Immature natural killer cell (primary cell): ENCODE measurements at places on chromosomes 3 and 15.

GRCh38 chr15:48928877-48929538 lies 34.7 kb downstream of the SHC4 start:
- no peak overlapping the region for H3K4me3 ChIP-seq
- H3K27ac ChIP-seq = no peak overlapping the region
- no peaks in the 10 kb centered on the region for H3K36me3 ChIP-seq
- H3K4me1 ChIP-seq = no peaks in the 10 kb centered on the region

DNA sequence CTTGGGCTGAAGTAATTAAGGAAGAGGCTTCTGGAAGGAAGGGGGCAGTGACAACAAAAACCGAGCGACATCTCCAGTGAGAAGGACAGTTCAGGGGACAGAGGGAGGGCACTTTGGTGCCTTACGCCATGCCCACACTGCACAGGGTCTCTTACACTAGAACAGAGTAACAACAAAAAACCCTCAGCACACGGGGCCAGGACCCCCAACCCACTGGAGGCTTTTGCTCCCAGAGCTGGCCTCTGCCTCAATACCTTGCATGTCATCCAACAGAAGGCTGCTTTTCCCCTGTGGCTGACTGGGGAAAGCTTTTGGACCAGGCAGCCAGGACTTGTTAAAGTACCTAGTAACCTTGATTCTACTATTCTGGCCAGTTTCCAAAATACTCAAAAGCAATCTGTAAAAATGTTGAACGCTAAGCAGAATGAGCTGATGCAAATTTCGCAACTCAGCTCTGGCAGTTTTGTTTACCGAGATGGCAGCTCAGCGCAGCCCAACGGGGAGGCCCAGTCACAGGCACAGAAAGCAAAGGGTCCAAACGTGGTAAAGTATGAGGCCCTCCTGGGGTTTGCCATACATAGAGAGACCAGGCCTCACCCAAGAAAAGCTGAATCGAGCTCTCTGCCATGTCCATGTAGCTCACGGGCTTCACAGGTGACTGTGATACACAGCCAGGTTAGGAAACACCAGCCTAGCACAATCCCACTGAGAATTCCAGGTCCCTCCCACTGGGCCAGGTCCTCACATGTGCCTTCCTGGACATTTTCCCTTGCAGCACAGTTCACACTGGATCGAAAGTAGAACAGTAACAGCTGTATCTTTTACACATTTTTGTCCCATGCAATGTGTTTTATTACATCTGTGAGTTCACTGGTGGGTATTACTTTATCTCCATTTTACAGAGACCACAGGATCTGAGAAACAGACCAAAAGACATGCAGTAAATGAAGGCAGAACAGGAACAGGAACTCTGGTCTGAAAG lies 6.0 kb downstream of the CHCHD4 start:
- peaks cover 9% of the 10 kb centered on the region for H3K36me3 ChIP-seq
- peaks cover 11% of the 10 kb centered on the region for H3K4me1 ChIP-seq
- no peak for DNase-seq
- H3K27me3 ChIP-seq = peaks cover 1% of the 10 kb centered on the region
- no peak overlapping the region for H3K27ac ChIP-seq

DNA sequence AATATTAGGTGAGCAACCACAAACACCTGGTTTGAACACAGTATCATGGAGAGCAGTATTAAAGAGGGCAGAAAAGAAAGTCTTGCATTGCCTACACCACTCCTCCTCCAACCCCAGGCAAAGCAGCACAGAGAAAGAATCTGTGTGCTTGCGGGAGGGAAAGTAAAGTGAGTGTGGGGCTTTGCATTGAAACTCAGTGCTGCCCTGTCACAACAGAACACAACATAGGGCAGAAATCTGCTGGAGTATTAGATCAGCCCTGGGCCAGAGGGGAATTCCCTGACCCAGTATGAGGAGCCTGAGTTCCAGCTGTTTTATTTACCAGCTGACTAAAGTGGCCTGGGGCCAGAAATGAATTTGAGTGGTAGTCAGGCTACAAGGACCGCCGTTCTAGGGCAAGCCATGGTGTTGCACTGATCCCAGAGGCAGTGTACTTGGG lies 75.5 kb downstream of the SPATA16 start:
- no peak overlapping the region for H3K27ac ChIP-seq
- H3K4me1 ChIP-seq = peaks cover 6% of the 10 kb centered on the region
- H3K4me3 ChIP-seq = no peak overlapping the region
- DNase-seq = no peak

DNA sequence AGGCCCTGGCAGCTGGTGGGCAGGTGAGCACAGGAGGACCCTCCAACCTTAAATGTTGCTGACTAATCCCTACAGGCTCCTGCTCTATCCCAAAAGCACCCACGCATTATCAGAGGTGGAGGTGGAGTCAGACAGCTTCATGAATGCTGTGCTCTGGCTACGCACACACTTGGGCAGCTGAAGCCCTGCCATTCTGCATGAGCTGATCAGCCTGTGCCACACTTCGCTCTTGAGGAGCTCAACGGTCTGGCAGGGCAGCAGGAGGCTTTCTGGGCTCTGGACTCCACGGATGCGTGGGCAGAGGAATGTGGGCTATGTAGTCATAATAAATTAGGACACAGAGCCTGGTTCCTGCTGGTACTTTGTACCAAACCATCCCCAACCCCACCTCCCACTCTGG lies 6.1 kb downstream of the MST1 start:
- no peaks in the 10 kb centered on the region for H3K4me1 ChIP-seq
- H3K4me3 ChIP-seq = no peak overlapping the region
- peaks cover 7% of the 10 kb centered on the region for H3K36me3 ChIP-seq
- no peak for DNase-seq

- no peak overlapping the region for H3K4me3 ChIP-seq
- no peak overlapping the region for H3K27ac ChIP-seq
Observed at GRCh38 chr3:108006881-108007331, 83.9 kb downstream of the CD47 start.

- H3K4me3 ChIP-seq = no peak overlapping the region
- H3K36me3 ChIP-seq = peaks cover 81% of the 10 kb centered on the region
- peak overlapping the region; percentile 80 for H3K27ac ChIP-seq
- H3K27me3 ChIP-seq = peaks cover 16% of the 10 kb centered on the region
- peaks cover 49% of the 10 kb centered on the region for H3K4me1 ChIP-seq
Observed at GRCh38 chr15:85730001-85730820, 64.5 kb downstream of the KLHL25 start.

GRCh38 chr3:81666502-81667121 lies 94.8 kb downstream of the GBE1 start:
- no peaks in the 10 kb centered on the region for H3K36me3 ChIP-seq
- no peak overlapping the region for H3K4me3 ChIP-seq
- no peak overlapping the region for H3K27ac ChIP-seq
- H3K27me3 ChIP-seq = no peaks in the 10 kb centered on the region
- DNase-seq = no peak

- no peaks in the 10 kb centered on the region for H3K27me3 ChIP-seq
- peaks cover 51% of the 10 kb centered on the region for H3K36me3 ChIP-seq
- DNase-seq = no peak
- no peak overlapping the region for H3K4me3 ChIP-seq
- peaks cover 5% of the 10 kb centered on the region for H3K4me1 ChIP-seq
Observed at GRCh38 chr15:30953183-30953582, 38.2 kb downstream of the MTMR10 start.

- no peak overlapping the region for H3K4me3 ChIP-seq
- H3K4me1 ChIP-seq = no peaks in the 10 kb centered on the region
- no peak for DNase-seq
- H3K27ac ChIP-seq = no peak overlapping the region
- H3K36me3 ChIP-seq = no peaks in the 10 kb centered on the region
Observed at GRCh38 chr15:89947385-89947784, 34.6 kb upstream of the ARPIN start.

GRCh38 chr3:16482770-16483531 lies 30.5 kb downstream of the RFTN1 start:
- H3K36me3 ChIP-seq = peaks cover 23% of the 10 kb centered on the region
- H3K27me3 ChIP-seq = peaks cover 2% of the 10 kb centered on the region
- H3K4me1 ChIP-seq = peaks cover 73% of the 10 kb centered on the region

DNA sequence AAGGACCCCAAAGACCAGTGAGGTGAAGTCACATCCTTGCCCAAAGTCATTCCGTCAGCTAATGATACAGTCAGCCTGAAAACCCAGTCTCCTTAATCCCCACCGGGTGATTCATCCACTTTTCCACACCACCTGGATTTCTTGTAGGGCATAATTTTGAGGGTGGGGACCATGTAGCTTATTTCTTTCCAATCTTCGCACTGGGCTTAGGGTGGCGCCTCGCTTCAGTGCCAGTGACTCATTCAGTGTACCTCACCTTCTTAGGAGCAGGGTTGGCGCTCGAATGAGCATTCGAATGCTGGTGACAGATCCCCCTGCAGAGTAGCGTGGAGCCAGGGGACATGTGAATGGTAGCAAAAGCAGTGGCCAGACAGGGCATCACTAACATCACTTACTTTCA lies 24.0 kb downstream of the BMF start:
- H3K4me3 ChIP-seq = no peak overlapping the region
- DNase-seq = no peak
- H3K27me3 ChIP-seq = peaks cover 16% of the 10 kb centered on the region
- no peak overlapping the region for H3K27ac ChIP-seq
- H3K36me3 ChIP-seq = no peaks in the 10 kb centered on the region

GRCh38 chr3:134342259-134342658 lies 32.0 kb downstream of the AMOTL2 start:
- no peaks in the 10 kb centered on the region for H3K27me3 ChIP-seq
- no peak for DNase-seq
- no peaks in the 10 kb centered on the region for H3K4me1 ChIP-seq
- H3K27ac ChIP-seq = no peak overlapping the region

DNA sequence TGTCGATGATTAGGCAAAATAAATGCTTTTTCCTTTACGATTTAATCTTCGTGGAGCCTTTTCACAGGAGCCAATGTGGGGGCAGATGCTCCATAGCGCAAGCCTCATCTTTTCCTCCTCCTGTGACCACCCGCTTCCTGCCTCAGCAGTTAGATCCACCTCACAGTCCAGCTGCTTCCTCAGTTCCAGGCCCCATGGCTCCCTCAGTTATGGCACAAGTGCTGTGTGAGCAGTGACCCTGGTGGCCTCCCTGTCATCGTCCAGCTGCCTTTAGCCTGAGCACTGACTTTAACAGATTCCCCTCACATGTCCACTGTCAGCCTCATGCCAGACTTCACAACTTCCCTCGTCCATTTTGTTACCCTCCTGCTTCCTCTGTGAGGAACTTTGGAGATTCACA lies 424.6 kb upstream of the GBE1 start:
- no peak overlapping the region for H3K27ac ChIP-seq
- peaks cover 1% of the 10 kb centered on the region for H3K27me3 ChIP-seq
- no peaks in the 10 kb centered on the region for H3K4me1 ChIP-seq

GRCh38 chr15:90598031-90598577 lies 68.4 kb downstream of the CRTC3 start:
- H3K4me1 ChIP-seq = peaks cover 58% of the 10 kb centered on the region
- H3K27me3 ChIP-seq = peaks cover 2% of the 10 kb centered on the region
- H3K4me3 ChIP-seq = peak overlapping the region; percentile 70
- H3K36me3 ChIP-seq = peaks cover 3% of the 10 kb centered on the region
- H3K27ac ChIP-seq = peak overlapping the region; percentile 86

GRCh38 chr3:17806201-17806600 lies 63.8 kb upstream of the TBC1D5 start:
- no peaks in the 10 kb centered on the region for H3K36me3 ChIP-seq
- no peak overlapping the region for H3K27ac ChIP-seq
- peaks cover 4% of the 10 kb centered on the region for H3K27me3 ChIP-seq
- no peak for DNase-seq
- H3K4me3 ChIP-seq = no peak overlapping the region

- peaks cover 5% of the 10 kb centered on the region for H3K36me3 ChIP-seq
- no peak for DNase-seq
- no peaks in the 10 kb centered on the region for H3K4me1 ChIP-seq
- H3K4me3 ChIP-seq = no peak overlapping the region
- H3K27ac ChIP-seq = no peak overlapping the region
Observed at GRCh38 chr3:20747741-20748140, 561.7 kb upstream of the SGO1 start.

DNA sequence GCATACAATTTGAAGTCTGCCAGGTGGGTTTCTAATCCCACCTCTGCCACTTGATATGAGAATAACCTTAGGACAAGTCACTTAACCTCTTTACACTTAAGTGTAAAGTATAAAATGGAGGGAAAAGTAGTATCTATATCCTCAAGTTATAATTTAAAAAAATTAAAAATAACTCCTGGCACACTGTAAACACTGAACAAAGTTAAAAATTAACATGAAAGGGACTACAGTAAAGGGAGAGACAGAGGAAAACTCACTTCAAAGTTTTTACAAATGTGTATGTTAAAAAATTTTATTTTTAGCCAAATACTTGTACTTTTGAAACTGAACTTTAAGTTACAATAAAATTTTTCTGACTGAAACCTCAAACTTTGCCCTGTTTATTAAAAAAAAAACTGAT lies 49.6 kb downstream of the PLOD2 start:
- no peaks in the 10 kb centered on the region for H3K4me1 ChIP-seq
- H3K27ac ChIP-seq = no peak overlapping the region
- no peak overlapping the region for H3K4me3 ChIP-seq
- DNase-seq = no peak
- peaks cover 3% of the 10 kb centered on the region for H3K27me3 ChIP-seq

DNA sequence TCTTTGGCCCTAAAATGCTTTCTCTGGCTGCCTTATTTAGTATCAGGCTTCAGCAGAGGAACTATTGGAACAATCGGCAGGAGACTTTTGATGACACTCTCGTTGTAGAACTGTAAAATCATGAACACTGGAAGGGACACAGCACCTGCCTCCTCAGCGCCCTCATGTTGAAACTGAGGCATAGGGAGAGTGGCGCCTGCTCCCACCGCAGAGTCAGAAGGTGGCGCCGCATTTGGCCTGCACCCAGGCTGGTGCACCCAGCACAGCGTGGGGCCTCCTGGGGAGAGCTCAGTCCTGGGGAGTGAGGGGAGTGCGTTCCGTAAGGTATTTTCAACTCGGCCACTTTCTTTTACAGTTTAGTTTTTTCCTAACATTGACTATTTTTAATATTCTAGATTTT lies 78.2 kb upstream of the BLM start:
- no peak overlapping the region for H3K27ac ChIP-seq
- H3K4me1 ChIP-seq = no peaks in the 10 kb centered on the region
- no peak overlapping the region for H3K4me3 ChIP-seq
- peaks cover 19% of the 10 kb centered on the region for H3K36me3 ChIP-seq

GRCh38 chr15:77416954-77417353 lies 3.0 kb downstream of the PEAK1 start:
- H3K27me3 ChIP-seq = peaks cover 13% of the 10 kb centered on the region
- peaks cover 36% of the 10 kb centered on the region for H3K4me1 ChIP-seq
- DNase-seq = no peak
- no peak overlapping the region for H3K27ac ChIP-seq
- H3K36me3 ChIP-seq = no peaks in the 10 kb centered on the region
- H3K4me3 ChIP-seq = no peak overlapping the region

- H3K4me1 ChIP-seq = no peaks in the 10 kb centered on the region
- peaks cover 7% of the 10 kb centered on the region for H3K27me3 ChIP-seq
- DNase-seq = no peak
Observed at GRCh38 chr3:41026394-41027177, 172.7 kb upstream of the CTNNB1 start.

DNA sequence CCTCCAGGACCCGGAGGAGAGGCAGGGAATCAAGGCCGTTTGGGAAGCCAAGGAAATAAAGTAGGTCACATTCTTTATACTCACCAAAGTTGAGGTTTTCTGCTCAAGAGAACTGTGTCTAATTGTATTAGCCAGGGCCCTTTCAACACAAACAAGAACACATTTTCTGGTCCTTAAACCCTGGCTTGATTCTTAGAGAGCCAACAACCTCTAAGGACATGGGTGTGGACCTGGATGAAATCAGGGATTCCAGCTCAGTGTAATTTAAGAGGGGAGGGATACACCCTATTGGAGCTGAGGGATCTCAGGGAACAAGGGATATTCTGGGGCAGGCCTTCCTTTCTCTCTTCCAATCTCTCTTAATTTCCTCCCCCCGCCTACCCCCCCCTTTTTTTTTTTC lies 104.8 kb downstream of the COL6A6 start:
- no peaks in the 10 kb centered on the region for H3K4me1 ChIP-seq
- H3K27ac ChIP-seq = no peak overlapping the region
- DNase-seq = no peak
- no peaks in the 10 kb centered on the region for H3K36me3 ChIP-seq
- H3K27me3 ChIP-seq = peaks cover 2% of the 10 kb centered on the region
